NCI-H524 (cell line): ENCODE measurements at places on chromosomes 11 and 22.

DNA sequence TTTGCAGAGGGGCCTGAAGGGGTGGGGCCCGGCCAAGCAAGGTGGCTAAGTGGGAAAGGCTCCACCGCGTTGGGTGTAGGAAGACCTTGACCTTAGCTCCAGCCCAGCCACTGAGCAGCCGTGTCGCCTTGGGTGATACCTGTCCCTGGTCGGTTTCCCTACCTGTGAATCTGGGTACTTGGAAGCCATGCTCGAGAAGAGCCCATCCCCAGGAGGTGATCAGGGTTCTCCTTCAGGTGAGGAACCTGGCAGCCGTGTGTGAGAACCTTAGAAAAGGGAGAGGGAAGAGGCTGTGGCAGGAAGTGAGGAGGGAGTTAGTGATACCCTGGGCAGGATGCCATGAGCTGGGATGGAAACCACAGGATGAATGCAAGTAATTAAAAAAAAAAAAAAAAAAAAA lies 21.6 kb downstream of the PPARA start:
- no peak for DNase-seq

- no peak for DNase-seq
Observed at GRCh38 chr11:32729976-32730375, 64.5 kb downstream of the CCDC73 start.

DNA sequence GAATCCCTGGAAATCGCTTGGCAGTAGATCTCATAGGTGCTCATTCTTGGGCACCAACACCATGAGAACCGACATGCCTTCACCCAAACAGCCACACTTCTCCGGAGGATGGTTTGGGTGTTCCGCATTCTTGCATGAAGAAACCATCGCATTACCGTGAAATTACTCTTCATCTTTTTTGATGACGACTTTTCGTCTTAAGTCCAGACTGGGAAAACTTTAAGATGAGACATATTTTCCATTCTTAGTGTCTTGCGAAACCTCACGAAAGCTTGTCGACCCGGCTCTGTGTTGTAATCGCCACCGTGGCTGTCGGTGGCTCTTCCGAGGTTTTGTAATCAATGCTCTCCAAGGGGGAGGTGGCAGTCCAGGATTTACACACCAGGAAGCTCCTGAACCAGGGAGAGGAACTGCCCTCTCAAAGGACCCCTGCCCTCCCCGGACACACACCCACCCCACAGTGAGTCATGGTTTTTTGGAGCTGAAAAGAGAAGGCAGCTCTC lies 1.7 kb downstream of the TOM1 start:
- no peak for DNase-seq

GRCh38 chr11:18748766-18749365 lies 22.9 kb upstream of the IGSF22 start:
- DNase-seq: no peak

DNA sequence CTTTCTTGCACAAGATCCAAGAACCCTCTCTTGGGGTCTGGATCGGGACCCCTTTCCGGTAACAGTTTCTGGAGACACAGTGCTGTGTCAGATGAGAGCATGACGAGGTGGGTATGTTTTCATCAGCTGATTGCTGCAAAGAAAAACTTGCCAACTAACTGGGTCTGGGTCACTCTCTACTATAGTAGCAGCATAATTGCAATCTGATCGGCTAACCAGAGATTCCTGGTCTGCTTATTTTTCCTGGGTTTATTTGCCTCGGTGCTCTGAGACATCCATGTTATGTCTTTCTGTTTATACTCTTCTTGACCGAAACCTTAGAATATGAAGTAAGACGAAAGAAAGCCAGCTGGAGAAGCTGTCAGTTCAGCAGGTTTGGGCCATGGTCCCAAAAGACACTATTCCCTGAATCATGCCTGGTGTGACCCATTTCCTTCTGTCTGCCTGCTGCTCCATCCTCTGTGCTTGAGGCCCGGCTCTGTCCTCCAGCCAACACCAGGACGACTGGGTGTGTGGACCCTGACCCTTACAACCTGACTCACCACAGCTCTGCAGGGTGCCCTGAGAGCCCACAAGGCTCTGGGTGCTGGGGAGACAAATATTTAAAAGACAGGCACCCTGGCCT lies 24.1 kb upstream of the CLMP start:
- no peak for DNase-seq

- no peak for DNase-seq
Observed at GRCh38 chr11:75205564-75206020, 35.0 kb upstream of the TPBGL start.
